ENCODE measurements at places on chromosomes 12 and 14. TPM values are rescaled to one million over a fixed set of nuclear protein-coding genes. Genes with fewer than 3 reads are reported as not detected.
A peak's percentile ranks its signal among the peaks of the same experiment; 100 is the strongest.

GRCh38 chr14:39102265-39102968 is 618 bp downstream of the SEC23A start:
- no peaks in the 10 kb centered on the region for H3K27me3 ChIP-seq
- H3K36me3 ChIP-seq: peaks cover 16% of the 10 kb centered on the region
- no peak for DNase-seq
- H3K4me1 ChIP-seq: peaks cover 31% of the 10 kb centered on the region

IGFBP6 gene
- 0.46 TPM for total RNA-seq

ZC3H14 gene
- 60.3 TPM for total RNA-seq

DNA sequence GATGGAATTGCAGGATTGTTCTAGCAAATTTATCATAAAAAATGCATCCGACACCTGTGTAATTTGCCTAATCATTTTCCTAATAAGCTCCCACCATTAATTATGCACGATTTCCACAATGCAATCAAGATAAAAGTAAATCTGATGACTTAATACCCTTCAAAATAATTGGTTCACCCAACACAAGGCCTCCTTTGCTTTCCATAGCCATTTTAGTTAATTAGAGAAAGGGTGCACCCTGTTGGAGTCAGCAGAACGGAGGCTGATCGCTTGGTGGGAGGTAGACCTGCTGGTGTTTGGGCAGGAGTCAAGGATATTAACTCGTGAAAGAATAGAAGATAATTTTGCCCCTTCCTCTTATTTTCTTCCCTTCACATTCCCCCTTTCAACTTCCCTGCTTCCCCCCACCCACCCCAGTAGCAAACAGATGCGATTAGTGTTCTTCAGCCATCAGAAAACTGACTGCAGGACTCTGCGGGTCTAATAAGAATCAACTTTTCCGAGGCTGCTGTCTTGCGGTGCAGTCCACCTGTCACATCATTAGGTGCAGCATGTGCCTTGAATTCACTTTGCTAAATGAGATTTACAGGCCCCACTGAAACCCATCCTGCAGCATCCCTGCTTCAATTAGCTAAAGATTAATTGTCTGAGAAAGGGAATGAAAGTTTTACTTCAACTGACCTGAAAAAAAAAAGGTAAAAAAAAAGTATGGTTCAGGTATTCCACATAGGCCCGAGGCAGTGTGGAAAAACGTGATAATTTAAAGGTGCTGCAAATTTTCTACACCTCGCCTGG is 553.7 kb upstream of the LMO3 start:
- H3K4me3 ChIP-seq: no peak overlapping the region
- H3K36me3 ChIP-seq: no peaks in the 10 kb centered on the region
- H3K27me3 ChIP-seq: no peaks in the 10 kb centered on the region
- no peaks in the 10 kb centered on the region for H3K4me1 ChIP-seq

DNA sequence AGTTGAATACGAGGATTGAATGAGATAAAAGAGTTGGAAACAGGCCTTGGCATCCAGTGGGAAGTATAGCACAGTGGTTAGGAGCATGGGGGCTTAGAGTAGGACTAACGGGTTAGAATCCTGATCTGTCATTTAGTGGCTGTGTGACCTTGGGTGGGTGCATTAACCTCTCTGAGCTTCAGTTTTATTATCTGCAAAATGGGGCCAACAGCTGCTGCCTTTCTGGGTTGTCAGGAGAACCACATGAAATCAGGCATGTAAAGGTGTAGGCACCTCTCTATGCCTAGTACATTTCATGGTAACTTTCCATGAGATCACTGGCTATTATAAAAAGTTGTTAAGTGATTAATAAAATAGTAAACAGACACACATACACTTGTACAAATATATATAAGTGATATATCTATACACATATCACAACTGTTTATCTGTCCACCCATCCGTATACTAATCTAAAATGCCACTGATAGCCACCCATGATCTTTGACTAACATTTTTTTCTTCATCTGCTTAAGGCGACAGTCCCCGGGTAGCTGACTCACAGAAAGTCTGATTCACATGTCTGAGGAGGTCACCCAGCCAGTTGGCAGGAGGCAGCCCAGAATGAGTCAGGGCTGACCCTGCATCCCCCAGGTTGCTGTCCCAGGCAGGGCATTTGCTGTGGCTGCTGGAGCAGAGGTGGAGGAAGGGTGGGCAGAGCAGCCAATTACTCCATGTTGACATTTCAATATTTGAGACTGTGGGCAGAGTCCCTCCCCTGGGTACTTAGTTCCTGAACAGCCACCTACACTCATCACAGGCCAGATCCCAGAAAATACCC is 125.6 kb upstream of the NOS1 start:
- H3K4me1 ChIP-seq: no peaks in the 10 kb centered on the region
- no peaks in the 10 kb centered on the region for H3K27me3 ChIP-seq
- H3K4me3 ChIP-seq: no peak overlapping the region
- H3K27ac ChIP-seq: no peak overlapping the region
- no peaks in the 10 kb centered on the region for H3K36me3 ChIP-seq

- H3K27ac ChIP-seq: no peak overlapping the region
- H3K4me1 ChIP-seq: no peaks in the 10 kb centered on the region
- DNase-seq: no peak
- no peaks in the 10 kb centered on the region for H3K36me3 ChIP-seq
- no peak overlapping the region for H3K4me3 ChIP-seq
- no peaks in the 10 kb centered on the region for H3K27me3 ChIP-seq
Measured at GRCh38 chr12:128694445-128694844, 129.3 kb downstream of the SLC15A4 start.

- H3K36me3 ChIP-seq: peaks cover 3% of the 10 kb centered on the region
- DNase-seq: no peak
- peak within 1 kb of the TSS; percentile 66 for H3K4me3 ChIP-seq
- H3K4me1 ChIP-seq: no peaks in the 10 kb centered on the region
- peaks cover 40% of the 10 kb centered on the region for H3K27me3 ChIP-seq
Measured at GRCh38 chr12:128852885-128853599, at the start of gene GLT1D1. GLT1D1 (plus strand) TSS chr12:128853478; CDS start chr12:128853582, 104 bp downstream.

PLEKHG7 gene
- total RNA-seq: not detected

DNA sequence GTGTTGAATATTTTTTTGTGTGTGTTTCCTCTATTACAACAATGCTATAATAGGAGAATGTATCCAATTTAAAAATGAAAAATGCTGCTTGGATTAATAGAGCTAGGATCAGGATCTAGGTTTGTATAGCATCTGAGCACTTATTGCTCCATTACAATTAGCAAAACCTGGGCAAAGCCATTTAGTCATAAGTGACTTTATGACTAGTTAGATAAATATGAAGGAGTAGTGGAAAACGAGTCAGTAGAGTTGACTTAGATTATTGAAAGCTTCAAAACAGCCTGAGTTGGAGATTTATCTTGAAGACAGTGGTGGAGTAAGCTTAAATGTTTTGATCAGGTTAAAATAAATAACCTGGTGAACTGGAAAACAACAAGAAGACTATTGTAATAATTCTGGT is 2.8 kb downstream of the MED21 start:
- H3K36me3 ChIP-seq: peaks cover 37% of the 10 kb centered on the region
- H3K4me1 ChIP-seq: peaks cover 36% of the 10 kb centered on the region

DNA sequence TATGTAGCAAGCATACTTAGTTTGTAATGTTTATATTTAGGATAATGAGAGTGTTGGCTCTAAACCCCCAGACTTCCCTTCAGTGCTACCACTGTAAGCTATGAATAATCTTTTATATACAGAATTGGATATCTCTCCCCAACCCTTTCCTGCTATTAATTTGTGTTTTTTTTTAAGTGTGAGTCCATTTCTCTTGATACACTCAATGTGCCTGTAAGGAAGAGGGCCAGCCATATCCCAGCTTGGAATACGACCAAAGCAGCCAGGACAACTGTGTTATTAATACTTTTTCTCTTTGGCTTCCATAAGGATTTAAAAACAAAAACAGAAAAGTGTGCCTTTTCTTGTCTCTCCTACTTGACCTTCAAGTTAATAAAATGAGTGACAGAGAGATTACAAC is 116.7 kb downstream of the SNAPC1 start:
- no peak overlapping the region for H3K4me3 ChIP-seq
- no peaks in the 10 kb centered on the region for H3K36me3 ChIP-seq
- no peaks in the 10 kb centered on the region for H3K4me1 ChIP-seq
- peaks cover 62% of the 10 kb centered on the region for H3K27me3 ChIP-seq
- DNase-seq: no peak

DNA sequence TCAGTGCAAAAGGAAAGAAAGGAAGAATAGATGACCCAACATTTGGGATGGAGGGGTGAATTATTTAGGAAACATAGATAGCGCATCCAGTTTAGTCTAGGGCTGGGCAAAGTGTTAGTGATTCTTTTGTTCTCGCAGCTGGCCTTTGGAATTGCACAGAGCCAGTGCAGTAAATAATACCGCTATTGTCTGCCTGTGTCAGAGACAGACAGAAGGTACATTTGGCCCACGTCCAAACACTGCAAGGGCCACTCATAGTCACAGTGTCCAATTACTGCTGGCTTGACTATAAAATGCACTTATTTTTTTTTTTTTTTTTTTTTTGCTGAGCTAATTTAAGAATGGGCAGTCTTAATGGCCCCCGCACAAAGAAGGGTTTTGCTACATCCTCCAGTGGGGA is 638.6 kb downstream of the BCL11B start:
- H3K36me3 ChIP-seq: no peaks in the 10 kb centered on the region
- H3K4me1 ChIP-seq: no peaks in the 10 kb centered on the region
- no peak for DNase-seq
- no peak overlapping the region for H3K27ac ChIP-seq

PLEK2 gene
- not detected for total RNA-seq

RERG gene
- not detected for total RNA-seq

DNA sequence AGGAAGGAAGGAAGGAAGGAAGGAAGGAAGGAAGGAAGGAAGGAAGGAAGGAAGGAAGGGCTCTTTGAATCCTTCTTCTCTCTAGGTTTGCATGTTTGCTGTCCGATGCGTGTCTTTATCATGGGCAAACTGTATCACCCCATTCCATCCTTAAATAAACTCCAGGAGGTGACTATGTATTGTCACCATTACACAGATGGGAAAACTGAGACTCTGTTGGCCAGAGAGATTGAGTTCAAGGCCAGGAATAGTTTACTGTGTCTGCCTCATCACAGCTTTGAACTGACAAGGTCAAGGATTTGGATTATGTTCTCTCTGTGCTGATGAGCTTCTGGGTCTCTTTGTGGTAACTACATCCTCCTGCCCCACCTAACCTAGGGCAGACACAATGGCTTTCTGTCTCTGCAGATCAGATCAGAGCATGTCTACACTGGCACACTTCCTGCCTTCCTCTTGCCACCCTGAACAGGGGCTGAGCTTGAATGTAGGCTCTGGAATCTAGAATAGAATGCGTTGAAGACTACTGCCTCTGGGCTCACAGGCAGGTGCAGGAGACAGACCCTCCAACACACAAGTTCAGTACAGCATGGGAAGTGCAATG is 78.9 kb upstream of the MAP1LC3B2 start:
- no peak overlapping the region for H3K4me3 ChIP-seq
- H3K4me1 ChIP-seq: peaks cover 4% of the 10 kb centered on the region
- DNase-seq: no peak
- peaks cover 5% of the 10 kb centered on the region for H3K36me3 ChIP-seq

- DNase-seq: peak; percentile 52
- H3K27ac ChIP-seq: peak overlapping the region; percentile 37
- H3K4me1 ChIP-seq: peaks cover 67% of the 10 kb centered on the region
- H3K36me3 ChIP-seq: peaks cover 7% of the 10 kb centered on the region
- H3K4me3 ChIP-seq: peak overlapping the region; percentile 19
Measured at GRCh38 chr12:51972849-51973273, 21.4 kb downstream of the ACVR1B start.

- H3K27me3 ChIP-seq: no peaks in the 10 kb centered on the region
- H3K27ac ChIP-seq: no peak overlapping the region
- H3K4me3 ChIP-seq: no peak overlapping the region
- H3K4me1 ChIP-seq: no peaks in the 10 kb centered on the region
- DNase-seq: no peak
- H3K36me3 ChIP-seq: no peaks in the 10 kb centered on the region
Measured at GRCh38 chr14:29454026-29454693, 473.5 kb downstream of the PRKD1 start.

GRCh38 chr12:54605138-54605970 is 16.9 kb upstream of the PPP1R1A start:
- H3K27ac ChIP-seq: no peak overlapping the region
- DNase-seq: no peak
- peaks cover 10% of the 10 kb centered on the region for H3K27me3 ChIP-seq

GRCh38 chr14:94052662-94053061 is 26.5 kb downstream of the OTUB2 start:
- H3K4me1 ChIP-seq: peaks cover 44% of the 10 kb centered on the region
- peak overlapping the region; percentile 10 for H3K27ac ChIP-seq
- no peaks in the 10 kb centered on the region for H3K27me3 ChIP-seq
- H3K4me3 ChIP-seq: no peak overlapping the region
- no peak for DNase-seq
- H3K36me3 ChIP-seq: peaks cover 89% of the 10 kb centered on the region

GRCh38 chr14:91232603-91233002 is 11.9 kb downstream of the GPR68 start:
- peak overlapping the region; percentile 59 for H3K27ac ChIP-seq
- peaks cover 49% of the 10 kb centered on the region for H3K4me1 ChIP-seq
- H3K36me3 ChIP-seq: peaks cover 67% of the 10 kb centered on the region

- no peak overlapping the region for H3K4me3 ChIP-seq
- H3K27me3 ChIP-seq: peaks cover 12% of the 10 kb centered on the region
- DNase-seq: no peak
- H3K36me3 ChIP-seq: no peaks in the 10 kb centered on the region
- H3K4me1 ChIP-seq: no peaks in the 10 kb centered on the region
Measured at GRCh38 chr14:57078054-57078453, 190.7 kb downstream of the EXOC5 start.

GRCh38 chr12:97800561-97800960 is 338.0 kb downstream of the RMST start:
- H3K27ac ChIP-seq: no peak overlapping the region
- no peaks in the 10 kb centered on the region for H3K36me3 ChIP-seq
- no peaks in the 10 kb centered on the region for H3K27me3 ChIP-seq
- H3K4me3 ChIP-seq: no peak overlapping the region
- DNase-seq: no peak

TROAP gene
- 59.3 TPM for total RNA-seq

LRRC43 gene
- total RNA-seq: 1.6 TPM

DNA sequence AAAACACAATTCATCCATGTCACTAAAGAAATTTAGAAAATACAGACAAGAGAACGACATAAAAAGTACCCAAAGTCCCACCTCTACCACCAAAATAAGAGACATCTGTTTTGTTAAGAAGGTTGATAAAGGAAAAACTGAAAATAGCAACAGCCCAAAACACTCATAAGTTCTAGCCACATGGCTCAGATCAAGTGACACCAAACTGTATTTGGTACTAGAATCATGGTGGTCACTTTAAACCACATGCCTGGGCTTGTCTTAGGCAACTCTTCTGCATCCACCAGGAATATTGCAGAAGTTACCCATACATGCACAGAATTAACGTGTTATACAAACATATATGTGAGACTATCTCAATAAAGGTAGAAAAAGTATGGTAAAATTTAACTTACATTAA is 78.2 kb upstream of the GTF2A1 start:
- no peak overlapping the region for H3K4me3 ChIP-seq
- no peak for DNase-seq
- H3K4me1 ChIP-seq: peaks cover 10% of the 10 kb centered on the region
- H3K27ac ChIP-seq: no peak overlapping the region
- no peaks in the 10 kb centered on the region for H3K27me3 ChIP-seq

FAM222A gene
- 1.4 TPM for total RNA-seq

NEUROD4 gene
- total RNA-seq: not detected

RIPK3 gene
- 13.2 TPM for total RNA-seq

Measured in activated T-helper 2 cell treated with anti-CD3 and anti-CD28 coated beads, Interferon-gamma antibody, Interleukin-2, Interleukin-4, amounts not matched to agents 10 μg/mL and 5 μg/mL and 100 μg/mL, durations not matched to agents 14 hours and 24 hours and 36 hours (primary cell).